Activated CD4-positive, alpha-beta T cell treated with anti-CD3 and anti-CD28 coated beads, Interleukin-2, Interleukin-4, amounts not matched to agents 100 ng/mL and 50 ng/mL, durations not matched to agents 16 hours and 8 hours (primary cell): ENCODE measurements at places on chromosomes 3 and 15.

- no peak for DNase-seq
Measured at GRCh38 chr3:117322866-117323265, 613.3 kb downstream of the TUSC7 start.

GRCh38 chr3:46163556-46164041 is 44.5 kb downstream of the CCR1 start:
- DNase-seq, result no peak

- DNase-seq, result no peak
Measured at GRCh38 chr15:36005542-36005941, 459.6 kb upstream of the DPH6 start.

DNA sequence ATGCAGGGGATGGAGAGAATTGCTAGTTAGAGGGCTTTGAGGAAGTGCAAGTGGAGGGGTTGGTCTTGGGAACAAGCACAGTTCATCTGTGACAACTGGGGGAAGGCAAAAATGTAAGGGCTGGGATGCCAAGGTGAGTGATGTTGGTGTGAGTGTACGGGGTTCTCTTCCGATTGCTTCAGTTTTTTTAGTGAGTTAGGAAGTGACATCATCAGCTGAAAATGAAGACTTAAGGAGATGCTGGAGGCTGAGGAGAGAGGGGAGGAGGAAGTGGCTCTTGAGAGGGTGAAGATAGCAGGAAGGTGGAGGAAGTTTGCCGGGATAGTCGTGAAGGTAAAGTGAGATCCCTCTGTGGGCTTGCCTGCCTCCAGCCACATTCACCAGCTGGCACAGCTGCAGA is 12.7 kb downstream of the TICRR start:
- no peak for DNase-seq

GRCh38 chr3:58272891-58273290 is 33.2 kb upstream of the RPP14 start:
- DNase-seq, result no peak

GRCh38 chr3:178382449-178383061 is 153.7 kb upstream of the KCNMB2 start:
- no peak for DNase-seq

DNA sequence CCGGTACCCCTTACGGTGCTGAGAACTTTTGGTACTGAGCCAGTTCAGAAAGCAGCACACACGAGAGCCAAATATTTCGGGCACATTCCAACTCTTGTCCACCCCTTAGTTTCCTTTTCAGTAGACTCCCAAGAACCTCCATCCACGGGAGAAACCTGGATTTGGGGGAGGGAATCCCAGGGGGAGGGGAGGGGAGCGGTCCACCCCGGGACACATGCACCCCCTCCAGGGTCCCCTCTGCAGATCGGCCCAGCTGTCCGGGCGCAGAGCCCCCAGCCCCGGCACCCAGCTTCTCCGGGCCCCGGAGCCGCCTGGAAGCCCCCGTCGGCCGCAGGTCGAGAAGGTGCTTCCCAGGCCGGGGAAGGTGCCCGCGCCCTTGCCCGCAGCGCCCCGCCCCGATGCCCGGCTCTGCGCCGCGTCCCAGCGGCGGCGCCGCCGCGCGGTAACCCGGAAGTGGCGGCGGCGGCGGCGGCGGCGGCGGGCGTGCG is 455 bp upstream of the ABHD17C start:
- no peak for DNase-seq

GRCh38 chr15:25684521-25685431 is 178.4 kb downstream of the ATP10A start:
- no peak for DNase-seq

- no peak for DNase-seq
Measured at GRCh38 chr3:163513149-163513657, 1565.1 kb downstream of the SI start.

GRCh38 chr15:58066042-58066867 is 744 bp upstream of the ALDH1A2 start:
- peak; percentile 27 for DNase-seq

- DNase-seq, result no peak
Measured at GRCh38 chr15:76064375-76064774, 4.6 kb downstream of the TMEM266 start.

DNA sequence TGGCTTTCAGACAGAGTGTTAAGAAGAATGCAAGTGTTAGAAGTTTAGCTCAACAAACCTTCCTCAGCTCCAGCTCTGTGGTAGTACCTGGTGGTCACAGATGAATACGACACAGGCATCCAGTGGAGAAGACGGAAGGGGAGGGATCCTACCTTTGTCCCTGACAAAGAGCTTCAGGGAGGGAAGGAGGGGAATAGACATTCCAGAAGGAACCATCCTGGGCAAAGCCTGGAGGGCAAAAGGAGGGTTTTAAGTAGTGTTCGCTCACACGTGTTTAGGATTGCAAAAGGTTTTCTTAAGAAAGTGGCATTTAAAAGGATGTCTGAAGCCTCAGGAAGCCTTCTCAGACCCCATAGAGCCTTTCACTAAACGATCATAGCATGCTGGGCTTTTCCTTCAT is 2.8 kb downstream of the CHCHD4 start:
- no peak for DNase-seq

GRCh38 chr3:14429237-14429636 is 26.8 kb downstream of the SLC6A6 start:
- no peak for DNase-seq

- DNase-seq, result no peak
Measured at GRCh38 chr3:58041182-58041825, 33.1 kb downstream of the FLNB start.

DNA sequence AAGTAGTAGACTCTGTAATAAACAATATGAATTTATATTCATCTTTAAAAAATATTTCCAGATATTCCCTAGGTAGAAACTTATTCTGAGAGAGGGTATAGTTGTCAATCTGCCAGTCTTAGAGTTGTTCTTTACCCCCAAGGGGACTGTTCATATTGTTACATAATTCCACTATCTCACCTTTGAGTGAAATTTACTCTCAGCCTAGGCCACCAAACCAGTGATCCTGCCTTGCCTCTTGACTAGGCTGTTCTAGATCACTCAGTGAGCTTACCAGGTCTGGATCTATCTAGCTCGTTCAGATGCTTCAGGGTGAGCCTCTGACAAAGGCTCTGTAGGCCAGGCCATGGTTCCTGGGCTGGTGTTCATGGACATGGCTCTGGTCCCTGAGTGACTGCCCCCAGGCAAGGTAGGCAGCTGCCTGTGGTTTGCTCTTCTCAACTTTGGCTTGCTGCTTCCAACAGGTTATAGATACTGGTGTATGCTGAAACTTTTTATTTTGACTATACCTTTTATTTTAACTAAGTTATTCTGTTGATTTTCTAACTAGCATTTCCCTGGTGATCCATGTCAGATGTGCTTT is 27.6 kb downstream of the ZNF592 start:
- DNase-seq, result no peak

DNA sequence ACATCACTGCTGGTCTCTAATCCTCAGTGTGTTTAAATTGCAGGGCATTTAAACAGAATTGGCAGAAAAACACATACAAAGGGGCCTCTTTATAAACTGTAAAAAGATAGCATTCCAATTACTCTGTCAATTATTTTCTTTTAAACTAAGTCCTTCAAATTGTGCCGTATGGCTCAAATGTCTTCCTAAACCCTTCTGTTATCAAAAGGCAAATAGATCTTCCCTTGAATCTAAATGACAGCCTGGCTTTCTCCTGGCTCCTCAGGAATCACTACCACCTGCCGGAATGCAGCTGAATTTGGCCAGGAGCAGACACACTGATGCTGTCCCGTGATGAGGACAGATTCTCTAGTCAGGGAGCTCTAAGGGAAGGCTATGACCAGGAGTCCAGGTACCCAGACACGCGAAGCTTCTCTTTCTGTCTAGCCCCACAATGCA is 85.6 kb downstream of the IGF2BP2 start:
- no peak for DNase-seq

DNA sequence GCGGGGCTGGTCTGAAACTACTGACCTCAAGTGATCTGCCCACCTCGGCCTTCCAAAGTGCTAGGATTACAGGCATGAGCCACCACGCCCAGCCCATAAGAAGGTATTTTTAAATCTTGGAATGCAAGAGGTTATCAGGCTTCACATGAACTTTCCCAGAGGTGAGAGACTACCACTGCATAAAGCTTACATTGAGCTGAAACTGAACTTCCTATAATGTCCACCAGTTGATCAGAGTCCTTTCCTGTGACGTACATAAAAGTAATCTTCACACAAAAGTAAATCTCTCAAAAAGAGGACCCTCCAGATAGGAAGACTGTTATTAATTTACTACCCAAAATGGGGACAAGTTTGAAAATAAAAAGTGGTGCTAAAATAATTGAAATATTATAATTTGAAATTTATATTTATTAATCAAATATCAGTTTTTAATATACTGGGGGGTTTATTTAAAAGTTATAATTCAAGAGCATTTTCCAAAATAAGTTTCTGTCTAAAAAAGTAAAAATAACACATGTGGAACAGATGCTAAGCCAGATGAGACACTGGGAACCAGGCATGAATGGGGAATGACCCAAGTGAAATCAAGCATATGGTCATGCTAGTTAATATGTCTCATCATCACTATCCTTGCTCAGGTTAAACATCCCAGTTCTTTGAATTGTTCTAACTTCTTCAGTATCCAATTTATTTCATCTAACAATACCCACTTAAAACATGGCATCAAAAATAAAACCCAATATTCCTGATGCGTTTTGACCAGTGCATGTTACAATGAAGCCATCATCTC is 269.9 kb upstream of the UBE2E2 start:
- DNase-seq, result no peak

GRCh38 chr15:69723404-69724096 is 270.9 kb downstream of the RPLP1 start:
- no peak for DNase-seq

DNA sequence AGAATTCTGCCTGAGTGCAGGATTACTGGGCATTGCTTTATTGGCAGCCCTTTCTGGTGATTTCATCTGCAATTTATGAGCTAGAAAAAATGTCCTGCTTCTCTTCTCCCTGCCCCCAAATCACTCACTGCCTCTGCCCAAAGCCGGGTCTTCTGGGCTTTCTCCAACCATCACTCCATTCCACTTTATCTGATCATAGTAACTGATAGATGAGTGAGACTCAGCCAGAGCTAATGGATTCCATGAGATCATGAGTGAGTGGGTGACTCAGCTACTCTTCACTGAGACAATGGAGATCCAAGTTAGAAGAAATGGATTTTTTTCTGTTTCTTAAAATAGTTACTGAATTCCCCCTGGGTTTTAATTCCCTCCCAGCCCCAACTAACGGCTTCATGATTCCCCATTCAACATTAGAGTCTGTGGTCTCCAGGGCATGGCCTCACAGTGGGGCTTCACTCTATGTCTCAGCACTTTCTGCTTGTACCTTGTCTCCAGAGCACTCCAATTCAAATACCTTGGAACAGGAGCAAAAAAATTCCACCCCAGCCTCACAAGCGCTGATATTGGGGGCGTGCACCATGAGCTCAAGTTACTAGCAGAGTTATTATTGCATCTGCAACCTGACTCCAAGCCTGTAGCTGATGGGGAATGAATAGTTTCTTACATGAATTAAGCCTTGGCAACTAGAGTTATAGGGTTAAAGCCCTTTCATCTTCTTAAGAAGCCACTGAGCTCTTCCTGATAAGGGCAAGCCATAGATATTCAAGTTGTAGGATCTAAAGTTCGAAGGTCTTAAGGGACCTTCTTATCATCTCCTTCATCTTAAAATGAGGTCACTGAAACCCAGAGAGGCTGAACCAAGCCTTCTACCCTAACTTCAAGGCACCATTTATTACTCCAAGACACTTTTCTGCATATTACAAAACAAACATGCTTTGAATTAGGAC is 85.9 kb downstream of the AGBL1 start:
- no peak for DNase-seq

GRCh38 chr3:102183623-102184022 is 251.2 kb upstream of the ZPLD1 start:
- DNase-seq, result no peak

DNA sequence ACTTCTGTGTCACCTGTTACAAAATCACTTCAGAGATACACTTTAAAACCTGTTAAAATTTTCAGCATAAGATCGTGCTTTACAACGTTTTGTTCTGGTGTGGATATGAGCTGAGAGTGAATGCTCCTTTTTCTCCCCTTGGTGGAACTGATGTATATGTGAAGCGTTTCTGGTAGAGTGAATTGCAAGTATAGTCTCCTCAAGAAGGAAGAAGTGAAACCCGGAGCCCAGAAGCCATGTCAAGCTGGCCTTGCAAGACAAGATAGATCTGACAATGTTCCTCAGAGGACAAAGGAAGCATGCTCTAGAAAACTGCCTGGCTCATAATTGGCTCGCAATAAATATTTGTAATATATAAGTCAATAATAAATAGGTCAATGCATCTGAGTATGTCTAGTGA is 23.6 kb downstream of the SERPINI2 start:
- DNase-seq, result no peak

DNA sequence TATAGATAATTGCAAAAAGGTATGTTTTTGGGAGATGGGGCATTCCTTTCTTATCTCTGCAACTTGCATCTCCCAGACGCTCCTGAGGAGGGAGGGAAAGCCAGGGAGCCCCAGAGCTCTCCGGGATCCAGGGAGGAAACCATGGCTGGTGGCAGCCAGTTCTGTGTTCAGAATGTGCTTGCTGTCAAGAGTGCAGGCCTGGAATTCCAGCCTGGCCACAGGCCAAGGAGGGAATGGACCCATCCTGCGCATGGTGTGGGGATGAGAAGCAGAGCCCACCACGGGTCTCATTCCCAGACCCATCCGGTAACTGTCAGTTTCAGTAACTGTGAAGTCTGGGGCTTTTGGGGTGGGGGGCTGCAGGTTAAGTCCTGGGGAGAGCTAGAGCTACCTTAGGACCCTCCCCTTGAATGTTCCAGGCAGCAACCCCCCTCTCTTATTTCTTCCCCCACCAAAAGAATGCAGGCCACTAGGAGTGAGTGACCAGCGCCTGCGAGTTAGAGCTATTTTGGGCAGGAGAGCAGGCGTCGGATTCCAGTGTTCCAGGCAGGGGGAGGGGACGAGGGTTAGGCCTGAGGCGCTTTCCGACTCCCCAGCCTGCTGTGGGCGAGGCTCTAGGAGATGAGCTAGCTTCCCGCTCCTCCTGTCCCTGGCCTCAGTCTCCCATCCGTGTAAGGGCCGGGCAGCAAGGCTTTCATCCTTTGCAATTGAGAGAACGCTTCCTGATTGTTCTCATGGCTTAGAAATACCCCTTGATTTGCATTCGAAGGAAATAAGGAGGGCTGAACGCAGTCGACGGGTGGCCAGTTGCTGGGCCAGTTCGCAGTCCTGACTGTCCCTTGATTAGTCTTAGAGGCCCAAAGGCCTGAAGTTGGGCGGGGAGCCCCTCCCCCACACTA is 781 bp upstream of the DAG1 start:
- DNase-seq, result no peak

- no peak for DNase-seq
Measured at GRCh38 chr15:39535466-39535865, 45.4 kb upstream of the THBS1 start.

DNA sequence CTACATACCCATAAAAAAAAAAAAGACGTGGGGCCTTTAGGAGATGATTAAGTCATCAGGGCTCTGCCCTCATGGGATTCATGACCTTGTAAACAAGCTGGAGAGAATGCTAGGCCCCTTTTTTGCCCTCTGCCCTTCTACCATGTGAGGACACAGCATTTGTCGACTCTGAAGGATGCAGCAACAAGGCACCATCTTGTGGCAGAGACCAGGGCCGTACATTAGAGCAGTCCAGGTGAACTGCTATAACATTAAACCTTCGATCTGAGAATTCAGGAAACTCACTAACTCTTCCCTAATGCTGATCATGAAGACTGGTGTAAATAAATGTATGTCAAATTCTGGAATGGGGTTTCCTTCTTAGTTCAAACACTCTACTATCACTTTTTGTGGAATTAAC is 30.7 kb upstream of the SIAH2 start:
- DNase-seq, result no peak

- no peak for DNase-seq
Measured at GRCh38 chr3:126137490-126138130, 42.8 kb downstream of the ALDH1L1 start.
